ENCODE measurements at places on chromosomes 4 and X.
A peak's percentile ranks its signal among the peaks of the same experiment; 100 is the strongest.

- no peak for DNase-seq
Measured at GRCh38 chr4:82268826-82269193, 105.0 kb downstream of the HNRNPD start.

DNA sequence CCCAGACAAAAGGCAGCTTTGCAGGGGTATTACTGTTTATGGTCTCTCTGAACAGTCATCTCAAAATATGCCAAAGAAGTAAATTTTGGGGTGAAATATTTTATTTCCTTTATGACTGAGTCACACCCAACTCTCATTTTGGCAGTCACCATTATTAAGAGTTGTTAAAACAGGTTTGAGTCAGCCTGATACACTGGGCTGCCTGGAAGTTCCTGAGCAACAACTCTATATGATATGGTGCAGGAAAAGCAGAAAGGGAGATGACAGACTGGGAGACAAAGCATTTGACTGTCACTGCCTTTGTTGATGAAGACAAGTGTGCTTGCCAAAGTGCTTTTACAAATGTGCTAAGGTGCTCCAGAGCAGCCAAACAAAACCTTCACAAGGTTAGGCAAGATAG is 1263.5 kb downstream of the PCDH7 start:
- DNase-seq = no peak

- no peak for DNase-seq
Measured at GRCh38 chr4:102218656-102219055, 126.6 kb downstream of the SLC39A8 start.

DNA sequence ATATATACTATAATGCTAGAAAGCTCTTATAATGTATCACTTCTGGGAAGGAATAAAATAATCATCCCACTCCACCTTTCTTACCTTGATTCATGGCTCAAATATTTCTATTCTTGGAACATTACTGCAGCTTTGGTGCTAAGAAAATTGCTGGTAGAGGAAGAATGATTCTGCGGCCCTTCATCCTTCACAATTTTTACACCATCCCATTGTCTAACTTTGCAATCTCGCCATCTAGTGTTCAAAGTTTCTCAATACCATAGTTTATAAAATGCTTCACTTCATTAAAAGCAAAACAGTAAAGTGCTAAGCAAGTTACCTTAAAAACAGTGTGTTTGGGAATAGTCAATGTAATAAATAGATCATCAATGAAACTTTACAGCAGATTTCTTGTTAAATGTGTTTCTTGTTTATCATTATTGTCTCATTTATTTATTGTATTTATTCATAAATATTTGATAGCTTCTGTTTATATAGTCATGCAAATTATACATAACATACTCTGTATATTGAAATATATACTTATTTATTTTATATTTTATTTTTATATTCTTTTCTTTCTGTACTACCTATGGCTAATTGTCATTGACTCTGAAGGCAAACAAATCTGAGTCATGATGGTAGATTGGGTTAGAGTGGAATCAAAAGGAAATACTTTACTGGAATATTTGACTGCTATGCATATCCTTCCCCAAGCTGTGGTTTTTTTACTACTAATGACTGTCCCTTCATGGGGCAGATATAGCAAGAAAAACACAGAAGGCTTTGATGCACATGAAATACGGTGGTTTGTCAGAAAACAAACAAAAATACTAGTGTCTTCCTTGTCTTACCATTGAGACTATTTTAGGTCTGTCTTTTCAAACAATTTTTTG is 390.7 kb downstream of the MAPK10 start:
- DNase-seq = peak; percentile 28

- no peak for DNase-seq
Measured at GRCh38 chr4:15132739-15133138, 130.5 kb downstream of the CPEB2 start.

Data from naive B cell (primary cell).